ENCODE measurements at places on chromosomes 16 and 17.

DNA sequence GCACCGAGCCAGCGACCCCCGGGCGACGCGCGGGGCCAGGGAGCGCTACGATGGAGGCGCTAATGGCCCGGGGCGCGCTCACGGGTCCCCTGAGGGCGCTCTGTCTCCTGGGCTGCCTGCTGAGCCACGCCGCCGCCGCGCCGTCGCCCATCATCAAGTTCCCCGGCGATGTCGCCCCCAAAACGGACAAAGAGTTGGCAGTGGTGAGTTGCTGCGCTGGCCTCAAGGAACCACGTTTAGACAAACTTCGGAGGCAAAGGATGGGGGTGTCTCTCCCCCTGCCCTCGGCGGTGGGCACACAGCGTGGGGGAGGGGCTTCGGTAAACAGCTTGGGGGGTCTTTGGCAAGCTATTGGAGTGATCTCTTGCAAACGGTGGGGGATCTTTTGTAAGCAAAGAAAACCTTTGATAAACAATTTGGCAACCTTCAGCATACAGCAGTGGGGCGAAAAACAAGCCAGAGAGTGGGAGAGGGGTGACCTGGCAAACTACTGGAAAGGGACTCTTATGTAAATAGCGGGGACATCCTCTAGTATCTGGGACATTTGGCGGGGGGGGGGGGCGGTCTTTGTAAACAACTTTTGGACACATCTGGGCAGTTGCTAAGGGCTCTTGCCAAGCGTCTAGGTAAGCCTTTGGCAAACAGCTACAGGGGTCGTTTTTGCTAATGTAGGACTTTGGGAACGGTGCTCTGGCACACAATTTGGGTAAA, 587 bp downstream of the MMP2 start:
- no peak for DNase-seq

GRCh38 chr17:44279346-44279665, 11.4 kb upstream of the SLC4A1 start:
- DNase-seq = no peak

GRCh38 chr16:56903866-56904265, 28.1 kb upstream of the HERPUD1 start:
- no peak for DNase-seq

GRCh38 chr16:85010446-85010930, 847 bp downstream of the ZDHHC7 start:
- no peak for DNase-seq

DNA sequence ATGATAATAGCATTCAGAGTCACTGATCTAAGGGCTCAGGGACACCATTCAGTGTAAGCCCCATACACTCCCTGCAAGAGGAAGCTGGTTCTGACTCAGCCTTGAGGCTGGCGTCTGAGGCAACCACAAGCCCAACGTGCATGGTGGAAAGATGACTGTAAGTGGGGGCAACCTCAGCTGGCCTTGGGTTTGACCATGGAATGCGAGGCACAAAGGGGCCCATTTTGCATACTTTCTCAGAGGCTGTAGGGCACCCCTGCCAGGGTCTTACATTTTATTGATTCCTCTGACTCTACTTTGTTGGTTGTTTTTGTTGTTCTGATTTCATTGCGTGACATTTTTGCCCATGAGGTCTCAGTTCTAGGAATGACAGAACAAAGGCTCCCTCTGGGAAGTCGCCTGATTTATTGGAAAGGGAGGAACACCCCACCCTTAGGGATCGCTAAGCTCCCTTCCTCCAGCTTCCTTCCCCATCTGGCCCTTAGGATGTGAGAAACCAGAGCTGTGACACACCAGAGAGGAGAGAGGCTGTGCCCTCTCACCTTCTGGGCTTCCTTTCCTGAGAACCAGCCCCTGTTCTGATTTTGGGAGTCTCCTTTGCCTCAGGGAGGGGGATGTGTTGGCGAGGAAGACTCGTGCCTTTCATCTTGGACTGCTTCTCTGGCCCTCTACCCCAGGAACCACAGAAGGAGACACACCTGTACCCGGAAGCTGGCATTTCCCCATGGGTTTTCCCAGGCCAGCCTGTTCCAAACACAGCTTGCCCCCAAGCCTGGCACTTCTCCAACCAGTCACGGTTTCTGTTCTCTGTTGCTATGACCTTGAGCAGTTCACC, 5.6 kb upstream of the CIITA start:
- peak; percentile 20 for DNase-seq

DNA sequence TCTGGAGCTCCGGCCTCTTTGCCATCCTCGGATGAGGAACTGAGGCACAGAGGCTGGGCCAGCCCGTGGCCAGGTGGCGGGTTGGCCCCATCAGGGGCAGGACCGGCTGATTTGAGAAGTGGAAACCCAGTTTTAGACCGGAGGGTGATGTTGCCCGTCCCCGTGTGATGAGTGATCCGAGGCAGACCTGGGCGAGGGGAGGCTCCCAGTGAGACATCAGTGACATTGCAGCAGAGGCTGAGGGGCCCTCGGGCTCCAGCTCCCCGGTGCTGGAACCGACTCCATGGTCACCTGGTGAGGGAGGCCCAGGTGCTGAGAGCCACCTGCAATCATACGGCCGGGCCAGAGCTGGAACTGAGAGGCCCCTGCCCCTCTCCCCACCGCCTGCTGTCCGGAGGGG, 26.9 kb upstream of the CACNA1H start:
- DNase-seq = no peak

- DNase-seq = no peak
Observed at GRCh38 chr16:48076455-48077012, 79.3 kb downstream of the ABCC12 start.

GRCh38 chr17:27743281-27743885, 56.9 kb downstream of the NOS2 start:
- no peak for DNase-seq

DNA sequence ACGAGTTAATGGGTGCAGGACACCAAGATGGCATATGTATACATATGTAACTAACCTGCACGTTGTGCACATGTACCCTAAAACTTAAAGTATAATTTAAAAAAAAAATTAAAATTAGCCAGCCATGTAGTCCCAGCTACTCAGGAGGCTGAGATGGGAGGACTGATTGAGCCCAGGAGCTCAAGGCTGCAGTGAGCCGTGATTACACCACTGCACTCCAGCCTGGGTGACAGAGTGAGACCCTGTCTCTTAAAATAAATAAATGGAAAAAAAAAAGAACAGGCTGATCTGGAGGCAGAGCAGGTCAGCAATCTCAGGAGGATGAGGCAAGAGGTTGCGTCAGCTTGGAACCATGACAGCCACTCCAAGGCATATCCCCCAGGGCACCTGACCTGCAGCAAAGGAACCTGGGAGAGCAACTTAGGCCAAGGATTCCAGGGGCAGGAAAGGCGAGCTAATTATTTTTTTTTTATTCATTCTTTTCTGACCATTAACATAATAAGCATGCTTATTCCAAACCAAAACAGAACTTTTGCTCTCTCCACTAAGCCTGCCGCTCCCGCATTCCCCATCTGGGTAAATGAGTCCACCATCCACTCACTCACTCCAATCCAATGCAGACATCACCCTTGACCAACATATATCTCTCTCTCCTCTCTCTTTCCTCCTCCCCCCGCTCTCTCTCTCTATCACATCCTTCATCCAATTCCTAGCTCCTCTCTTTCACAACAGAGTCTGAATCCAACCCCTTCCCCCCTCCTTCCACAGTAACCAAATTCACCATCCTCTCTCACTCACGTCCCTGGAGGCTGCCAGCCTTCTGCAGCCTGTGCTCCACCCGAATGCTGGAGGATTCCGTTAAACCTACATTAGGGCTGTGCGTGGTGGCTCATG, 47.7 kb downstream of the TK2 start:
- no peak for DNase-seq

DNA sequence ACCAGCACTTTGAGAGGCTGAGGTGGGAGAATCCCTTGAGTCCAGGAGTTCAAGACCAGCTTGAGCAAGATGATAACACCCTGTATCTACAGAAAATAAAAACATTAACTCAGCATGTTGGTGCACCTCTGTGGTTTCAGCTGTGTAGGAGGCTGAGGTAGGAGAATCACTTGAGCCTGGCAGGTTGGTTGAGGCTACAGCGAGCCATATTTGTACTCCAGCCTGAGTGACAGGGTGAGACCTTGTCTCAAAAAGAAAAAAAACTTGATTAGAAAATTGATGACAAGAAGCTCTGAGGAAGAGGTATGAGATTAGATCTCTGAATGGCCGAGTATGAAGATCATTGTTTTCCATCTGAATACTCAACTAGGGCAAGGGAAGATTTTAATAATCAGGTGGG, 31.0 kb downstream of the SCPEP1 start:
- DNase-seq = no peak

DNA sequence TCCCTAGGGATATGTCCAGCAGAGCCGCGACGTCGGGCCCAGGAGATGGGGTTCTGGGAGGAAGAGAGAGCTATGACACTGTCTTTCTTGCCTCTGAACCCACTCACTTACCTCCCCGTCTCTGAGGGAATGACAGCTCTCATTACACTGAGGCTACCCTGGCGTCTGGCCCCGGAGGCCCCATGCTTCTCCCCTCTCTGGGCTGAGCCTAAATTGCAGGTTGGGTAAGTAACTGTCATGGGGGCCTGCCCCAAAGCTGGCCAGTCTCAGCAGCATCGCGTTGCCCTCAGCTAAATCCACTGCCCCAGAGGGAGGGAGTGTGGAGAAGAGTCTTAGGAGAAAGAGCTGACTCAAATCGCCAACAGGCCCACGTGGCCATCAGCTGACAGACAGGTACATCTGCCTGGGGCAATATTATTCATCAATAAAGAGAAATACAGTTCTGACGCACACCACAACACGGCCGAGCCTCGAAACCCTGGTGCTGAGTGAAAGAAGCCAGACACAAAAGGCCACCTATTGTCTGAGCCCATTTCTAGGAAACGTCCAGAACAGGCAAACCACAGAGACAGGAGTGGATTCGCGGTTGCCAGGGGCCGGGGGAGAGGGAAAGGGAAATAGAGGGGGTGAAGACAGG, 156.4 kb downstream of the C16orf95 start:
- DNase-seq = no peak

- no peak for DNase-seq
Observed at GRCh38 chr17:19904924-19905323, 37.2 kb upstream of the ULK2 start.

DNA sequence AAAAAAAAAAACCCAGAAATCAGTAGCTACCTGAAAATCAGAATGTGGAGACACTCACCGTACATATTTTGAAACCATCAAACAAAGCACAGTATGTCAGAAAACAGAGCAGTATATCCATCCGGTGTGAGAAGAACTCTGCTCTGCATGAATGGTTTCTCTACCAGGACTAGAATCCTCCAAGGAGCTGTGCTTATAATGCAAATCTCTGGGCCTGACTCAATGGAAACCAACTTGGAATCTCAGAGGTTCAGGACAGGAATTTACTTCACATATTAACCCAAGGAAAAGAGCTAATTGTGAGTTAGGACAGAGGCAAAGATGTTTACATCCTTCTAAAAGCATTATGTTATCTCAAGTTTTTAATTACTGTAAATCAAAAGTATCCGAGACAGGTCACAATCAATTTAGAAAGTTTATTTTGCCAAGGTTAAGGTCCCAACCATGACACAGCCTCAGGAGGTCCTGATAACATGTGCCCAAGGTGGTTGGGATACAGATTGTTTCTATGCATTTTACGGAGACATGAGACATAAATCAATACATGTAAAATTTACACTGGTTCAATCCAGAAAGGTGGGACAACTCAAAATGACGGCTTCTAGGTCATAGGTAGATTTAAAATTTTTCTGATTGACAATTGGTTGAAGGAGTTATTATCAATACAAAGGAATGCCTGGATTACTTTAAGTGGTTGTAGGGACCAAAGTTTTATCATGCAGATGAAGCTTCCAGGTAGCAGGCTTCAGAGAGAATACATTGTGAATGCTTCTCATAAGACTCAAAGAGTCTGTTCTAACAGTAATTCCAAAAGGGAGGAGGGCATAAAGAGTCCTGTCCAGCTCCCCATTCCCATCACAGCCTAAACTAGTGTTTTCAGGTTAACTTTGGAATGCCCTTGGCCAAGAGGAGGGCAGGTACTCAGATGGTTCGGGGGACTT, 164.1 kb downstream of the CDH8 start:
- no peak for DNase-seq

- DNase-seq = no peak
Observed at GRCh38 chr16:70724146-70725023, 38.5 kb upstream of the MTSS2 start.

- no peak for DNase-seq
Observed at GRCh38 chr17:43552229-43552837, 6.2 kb upstream of the ETV4 start.

DNA sequence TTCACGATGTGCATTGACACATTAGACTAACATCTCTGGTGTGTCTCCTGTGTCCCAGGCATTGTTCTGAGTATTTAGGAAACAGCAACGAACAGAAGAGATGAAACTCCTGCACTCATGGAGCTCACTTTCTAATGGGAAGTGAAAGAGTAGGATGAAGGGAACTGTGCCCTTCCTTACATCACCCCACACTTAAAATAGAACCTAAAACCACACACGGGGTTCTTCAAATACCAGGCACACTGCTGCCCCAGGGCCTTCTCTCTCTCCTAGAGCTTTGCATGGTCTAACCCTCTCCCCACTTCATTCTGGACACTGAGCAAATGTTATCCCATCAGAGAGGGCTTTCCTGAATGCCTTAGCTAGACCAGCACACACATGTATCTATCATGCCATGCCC, 33.7 kb downstream of the TRIM25 start:
- DNase-seq = no peak

DNA sequence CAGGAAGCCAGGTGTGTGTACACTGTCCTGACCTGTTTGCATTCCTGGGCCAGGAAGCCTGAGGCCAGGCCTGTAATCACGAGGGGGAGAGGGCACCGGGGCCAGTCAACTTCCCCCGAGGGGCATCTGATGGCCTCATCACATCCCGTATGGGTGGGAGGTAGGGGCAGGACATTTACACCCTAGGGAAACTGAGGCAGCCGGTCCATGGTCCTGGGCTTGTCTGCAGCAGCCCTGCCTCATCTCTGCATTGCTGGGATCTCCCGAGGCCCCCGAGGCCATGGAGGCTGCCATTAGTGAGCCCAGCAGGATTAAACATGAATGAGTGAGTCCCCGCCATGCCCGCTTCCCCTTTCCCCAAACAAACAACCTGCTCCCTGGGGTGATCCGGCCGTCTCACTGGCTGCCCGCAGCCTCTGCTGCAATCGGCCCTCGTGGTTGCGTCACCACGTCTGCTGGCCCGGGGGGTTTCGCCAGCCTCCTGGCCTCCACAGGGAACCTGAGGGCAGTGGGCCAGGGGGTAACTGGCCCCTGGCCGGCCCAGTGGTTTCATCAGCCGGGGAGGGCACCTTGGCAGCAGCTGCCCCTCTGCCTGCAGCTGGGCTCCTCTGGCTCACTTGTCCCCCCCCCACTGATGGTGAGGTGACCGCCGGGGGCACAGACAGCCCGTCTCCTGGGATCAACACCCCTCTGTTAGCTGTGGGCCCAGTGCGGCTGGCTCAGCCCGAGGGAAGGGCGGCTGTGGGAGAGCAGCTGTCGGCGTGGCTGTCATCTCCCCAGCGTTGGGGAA, 88.3 kb upstream of the GSE1 start:
- DNase-seq = no peak

DNA sequence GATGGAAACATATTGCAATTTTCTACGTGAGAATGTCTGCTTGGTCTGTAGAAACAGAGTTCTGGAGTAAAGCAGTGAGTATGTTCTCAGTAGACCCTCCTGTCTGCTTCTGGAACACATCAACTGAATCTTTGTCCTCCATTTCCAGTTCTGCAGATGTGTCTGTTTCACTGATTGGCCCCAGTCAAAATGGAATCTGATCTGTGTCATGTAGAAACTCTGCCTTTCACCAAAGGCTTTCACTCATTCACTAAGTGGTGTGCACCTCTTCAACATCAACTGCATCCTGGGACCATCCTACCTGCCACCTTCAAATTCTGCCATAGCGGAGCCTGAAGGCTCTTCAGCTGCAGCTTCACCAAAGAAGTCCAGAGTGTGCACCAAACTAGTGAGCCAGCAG, 2.8 kb upstream of the ZNF267 start:
- DNase-seq = no peak

GRCh38 chr16:73054125-73054484, 6.2 kb upstream of the ZFHX3 start:
- DNase-seq = no peak
